HEK293T (cell line): ENCODE measurements at places on chromosomes 7 and 10.

- DNase-seq, result no peak
Measured at GRCh38 chr10:24519950-24520349, 203.7 kb downstream of the ARHGAP21 start.

GRCh38 chr7:67625257-67625737 is 628.7 kb downstream of the TYW1 start:
- peak; percentile 80 for DNase-seq

- no peak for DNase-seq
Measured at GRCh38 chr10:45447416-45447815, 73.4 kb downstream of the ALOX5 start.

DNA sequence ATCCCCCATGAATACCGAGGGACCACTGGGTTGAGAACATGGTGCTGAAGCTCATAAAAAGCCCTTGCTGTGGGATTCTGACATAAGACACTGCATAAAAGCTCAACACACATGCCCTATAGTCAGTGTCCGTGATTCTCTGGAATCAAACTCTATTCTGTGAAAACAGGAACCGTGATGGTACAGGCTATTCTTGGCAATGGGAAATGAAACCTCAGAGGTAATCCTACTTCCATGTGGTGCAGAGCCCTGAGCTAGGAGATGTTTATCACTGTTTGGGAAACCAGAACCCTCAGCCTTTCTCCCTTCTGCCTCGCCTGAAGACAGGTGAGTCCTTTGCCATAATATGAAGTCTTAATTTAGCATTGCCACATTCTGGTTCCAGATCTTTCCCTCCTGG is 80.8 kb upstream of the PRSS1 start:
- DNase-seq, result no peak

GRCh38 chr7:133807624-133808492 is 319.3 kb upstream of the LRGUK start:
- no peak for DNase-seq

- DNase-seq, result peak; percentile 20
Measured at GRCh38 chr10:13758312-13758711, 171.5 kb downstream of the PRPF18 start.

GRCh38 chr7:114530057-114530611 is 115.5 kb downstream of the FOXP2 start:
- peak; percentile 35 for DNase-seq

GRCh38 chr10:68598978-68599770 is 39.0 kb downstream of the TET1 start:
- DNase-seq, result peak; percentile 8

GRCh38 chr10:86170255-86171108 is 196.1 kb downstream of the GRID1 start:
- DNase-seq, result no peak

- DNase-seq, result no peak
Measured at GRCh38 chr10:43204042-43204942, 62.6 kb downstream of the RASGEF1A start.

- DNase-seq, result no peak
Measured at GRCh38 chr7:158606129-158606528, 18.5 kb upstream of the PTPRN2 start.

GRCh38 chr7:151243408-151244195 is 4.9 kb downstream of the SMARCD3 start:
- no peak for DNase-seq

DNA sequence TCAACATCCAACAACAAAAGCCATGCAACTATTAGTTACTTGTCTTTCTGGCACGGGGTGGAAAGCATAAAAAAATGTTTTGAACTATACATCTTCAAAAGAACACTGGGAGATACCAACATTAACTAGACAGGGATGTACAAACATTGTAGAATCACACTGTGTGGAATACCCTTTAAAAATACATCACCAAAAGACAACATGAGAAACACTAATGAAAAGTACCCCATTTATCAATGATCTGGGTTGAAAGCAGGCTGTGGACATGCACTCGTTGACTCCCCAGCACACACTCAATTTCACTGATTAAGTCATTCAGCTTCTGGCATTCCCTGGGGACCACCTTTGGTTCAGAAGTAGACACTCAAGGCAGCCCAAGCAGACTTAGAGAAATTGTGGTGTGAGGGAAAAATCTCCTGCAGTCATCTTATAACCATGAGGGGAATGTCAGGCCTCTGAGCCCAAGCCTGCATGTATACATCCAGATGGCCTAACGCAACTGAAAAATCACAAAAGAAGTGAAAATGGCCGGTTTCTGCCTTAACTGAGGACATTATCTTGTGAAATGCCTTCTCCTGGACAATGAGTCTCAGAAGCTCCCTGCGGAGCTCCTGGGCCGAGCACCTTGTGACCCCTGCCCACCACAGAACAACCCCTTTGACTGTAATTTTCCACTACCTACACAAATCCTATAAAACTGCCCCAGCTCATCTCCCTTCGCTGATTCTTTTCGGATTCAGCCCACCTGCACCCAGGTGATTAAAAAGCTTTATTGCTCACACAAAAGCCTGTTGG is 53.0 kb downstream of the CACUL1 start:
- no peak for DNase-seq

- peak; percentile 71 for DNase-seq
Measured at GRCh38 chr7:144391823-144392255, 11.7 kb downstream of the NOBOX start.

DNA sequence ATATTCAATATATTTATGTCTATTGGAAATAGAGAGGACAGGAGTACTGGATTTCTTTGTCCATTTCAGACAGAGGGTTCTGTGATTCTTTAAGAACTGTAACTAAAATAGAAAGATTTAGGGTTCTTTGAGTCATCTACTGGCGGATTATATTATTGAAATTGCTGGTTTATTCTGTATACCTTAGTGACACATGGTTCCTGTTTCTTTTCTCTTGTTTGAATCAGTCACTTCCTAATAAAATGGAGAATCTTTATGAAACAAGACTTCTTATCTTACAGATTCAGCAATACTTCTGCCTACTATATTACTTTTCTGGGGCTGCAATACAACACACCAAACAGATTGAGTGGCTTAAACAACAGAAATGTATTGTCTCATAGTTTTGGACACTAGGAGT is 20.8 kb upstream of the ZNF800 start:
- DNase-seq, result no peak

DNA sequence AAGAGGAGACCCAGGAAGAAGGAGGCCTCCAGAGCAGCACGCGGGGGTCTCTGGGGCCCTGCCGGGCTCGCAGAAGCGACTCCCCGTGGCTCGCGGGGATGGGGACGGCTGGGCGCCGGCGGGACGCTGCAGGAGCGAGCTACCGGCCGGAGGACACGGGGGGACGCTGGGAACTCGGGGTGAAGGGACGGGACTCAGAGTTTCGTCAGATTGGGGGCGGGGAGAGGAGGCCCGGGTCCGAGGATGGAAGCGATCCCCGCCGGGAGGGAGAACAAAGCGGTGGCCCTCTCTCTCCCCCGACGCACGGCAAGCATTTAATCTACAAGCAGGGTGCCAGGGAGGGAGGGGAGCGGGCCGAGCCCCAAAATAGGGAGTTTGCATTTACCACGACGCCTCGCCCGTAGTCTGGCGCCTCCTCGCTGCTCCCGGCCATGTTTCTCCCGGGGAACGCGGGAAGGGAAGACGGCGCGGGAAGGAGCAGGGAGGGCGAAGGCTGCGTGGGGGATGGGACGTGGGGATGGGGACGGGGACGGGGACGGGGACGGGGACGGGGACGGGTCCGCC is at the start of gene PRTFDC1:
Gene PRTFDC1, minus strand, starts transcription at position 464 of the 564 bp plus-strand sequence. Its CDS starts 31 bp downstream, at position 433.
- peak; percentile 38 for DNase-seq

GRCh38 chr7:31373337-31374289 is 33.1 kb upstream of the NEUROD6 start:
- DNase-seq, result peak; percentile 71

- DNase-seq, result no peak
Measured at GRCh38 chr10:114283091-114283490, 44.0 kb downstream of the VWA2 start.

DNA sequence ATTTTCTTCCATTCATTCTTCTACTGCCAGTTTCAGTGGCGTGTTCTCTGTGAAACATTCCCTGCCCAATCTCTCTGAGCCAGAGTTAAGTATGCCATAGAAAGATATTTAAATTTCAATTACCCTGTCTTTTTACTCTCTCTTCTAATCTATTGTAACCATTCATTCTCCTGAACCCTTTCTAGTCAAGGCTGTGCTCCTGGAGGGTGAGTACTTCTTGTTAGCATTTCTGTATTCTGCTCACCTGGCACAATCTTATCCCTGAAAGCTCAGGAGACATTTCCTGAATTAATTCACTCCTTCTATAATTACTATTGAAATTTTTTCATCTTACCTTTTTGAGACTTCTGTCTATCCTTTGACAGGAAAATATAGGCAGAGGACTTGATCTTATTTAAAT is 271.7 kb downstream of the HGF start:
- DNase-seq, result no peak

DNA sequence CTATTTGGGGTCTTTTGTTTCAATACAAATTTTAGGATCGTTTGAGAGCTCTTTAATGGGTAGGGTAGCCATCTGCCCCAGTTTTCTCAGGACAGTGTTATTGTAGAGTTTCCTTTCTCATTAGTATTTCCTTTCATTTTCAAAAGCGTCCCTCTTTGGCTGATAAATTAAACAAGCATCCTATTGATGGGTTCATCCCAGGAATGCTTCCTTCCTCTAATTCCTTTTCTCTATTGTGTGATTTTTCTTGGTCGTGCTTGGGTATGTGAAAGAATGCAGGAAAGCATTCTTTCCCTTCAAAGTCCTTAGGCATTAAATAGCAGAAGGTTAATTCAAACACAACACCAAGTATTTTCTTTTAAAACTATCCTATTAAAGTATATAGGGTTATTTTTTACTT is 14.0 kb downstream of the SLC13A1 start:
- no peak for DNase-seq

GRCh38 chr7:102271158-102271798 is 15.4 kb upstream of the SH2B2 start:
- DNase-seq, result no peak

DNA sequence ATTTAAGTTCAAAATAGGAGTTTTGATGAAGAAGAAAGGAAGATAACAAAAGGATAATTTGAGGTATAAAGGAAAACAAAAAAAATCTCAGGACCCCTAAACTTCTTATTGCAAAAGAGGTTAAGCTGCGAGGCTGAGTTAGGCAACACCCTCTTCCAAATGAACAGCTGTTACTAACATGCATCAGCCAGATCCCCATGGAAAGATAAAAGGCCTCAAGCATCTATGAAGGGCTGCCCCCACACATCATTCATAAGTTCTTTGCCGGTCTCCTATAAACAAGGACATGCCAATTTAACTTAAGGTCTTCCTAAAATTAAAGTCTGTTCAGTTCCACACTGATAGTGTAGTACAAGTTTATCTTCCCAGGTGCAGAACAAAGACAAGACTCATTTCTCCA is 75.8 kb upstream of the IMMP2L start:
- no peak for DNase-seq

DNA sequence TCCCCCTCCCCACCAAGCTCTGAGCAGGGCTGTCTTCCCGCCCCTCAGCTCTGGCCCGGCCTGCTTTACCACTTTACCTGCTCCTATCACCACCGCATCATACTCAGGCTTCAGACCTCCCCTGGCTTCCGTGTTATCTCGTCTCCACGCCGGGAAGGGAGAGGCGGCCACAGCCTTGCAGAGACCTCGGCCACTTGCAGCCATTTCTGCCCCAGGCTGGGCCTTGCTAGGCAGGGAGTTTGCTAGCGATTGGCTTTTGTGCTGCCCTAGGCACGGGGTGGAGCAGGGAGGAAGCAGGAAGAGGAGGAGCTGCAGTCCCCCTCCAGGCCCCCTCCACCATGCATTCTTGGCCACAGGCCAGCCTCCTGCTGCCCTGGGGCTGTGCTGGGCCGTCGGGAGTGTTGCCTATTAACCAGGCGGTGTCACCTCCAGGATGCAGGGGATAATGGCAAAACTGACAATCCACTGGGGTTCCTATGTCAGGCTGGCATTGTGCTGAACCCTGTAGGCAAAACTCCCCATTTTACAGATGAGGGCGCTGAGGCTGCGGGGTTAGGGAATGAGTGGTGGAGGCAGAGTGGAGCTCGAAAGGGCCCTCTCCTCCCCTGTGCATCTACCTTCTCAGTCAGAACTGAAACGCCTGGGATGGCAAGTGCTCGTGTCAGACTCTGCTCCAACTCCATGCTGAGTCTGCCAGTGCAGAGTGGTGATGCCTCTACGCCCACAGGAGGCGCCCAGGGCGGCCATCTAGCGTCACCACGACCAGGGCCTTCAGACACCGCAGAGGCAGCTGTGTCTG is at the start of gene PYROXD2:
Gene PYROXD2, minus strand, starts transcription at position 251 of the 799 bp plus-strand sequence. Its CDS starts 47 bp downstream, at position 204.
- peak; percentile 85 for DNase-seq

DNA sequence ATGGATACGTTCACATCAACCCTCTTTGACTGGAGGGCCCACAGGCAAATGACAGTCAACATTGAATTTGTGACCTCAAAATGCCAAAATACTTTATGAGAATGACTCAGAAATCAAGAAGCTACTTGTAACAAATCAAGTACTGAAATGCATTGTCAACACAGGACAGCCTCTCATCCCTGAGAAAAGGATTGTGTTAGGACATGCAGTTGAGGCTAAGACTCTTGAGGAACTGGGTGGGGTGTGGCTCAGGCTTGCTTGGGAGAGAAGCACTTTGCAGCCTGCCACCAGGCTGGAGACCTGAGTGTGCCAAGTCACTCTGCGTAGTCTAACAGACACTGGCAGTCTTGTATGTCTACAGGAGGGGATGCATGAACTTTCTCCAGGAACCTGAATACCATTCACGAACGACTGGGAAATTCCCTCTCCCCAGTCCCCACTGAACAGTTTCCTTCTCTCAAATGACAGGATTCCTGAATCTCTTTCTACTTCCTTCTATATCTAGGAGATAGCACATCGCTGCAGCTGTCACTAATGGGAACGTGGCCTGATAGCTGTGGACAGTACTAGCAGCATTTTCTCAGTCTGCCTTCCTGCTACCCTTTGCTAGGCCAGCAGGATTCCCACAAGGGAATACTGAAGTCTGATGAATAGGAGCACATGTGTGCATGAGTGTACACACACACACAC is 3.3 kb upstream of the SMO start:
- DNase-seq, result no peak

- peak; percentile 22 for DNase-seq
Measured at GRCh38 chr7:31114593-31115343, 62.7 kb downstream of the ADCYAP1R1 start.

DNA sequence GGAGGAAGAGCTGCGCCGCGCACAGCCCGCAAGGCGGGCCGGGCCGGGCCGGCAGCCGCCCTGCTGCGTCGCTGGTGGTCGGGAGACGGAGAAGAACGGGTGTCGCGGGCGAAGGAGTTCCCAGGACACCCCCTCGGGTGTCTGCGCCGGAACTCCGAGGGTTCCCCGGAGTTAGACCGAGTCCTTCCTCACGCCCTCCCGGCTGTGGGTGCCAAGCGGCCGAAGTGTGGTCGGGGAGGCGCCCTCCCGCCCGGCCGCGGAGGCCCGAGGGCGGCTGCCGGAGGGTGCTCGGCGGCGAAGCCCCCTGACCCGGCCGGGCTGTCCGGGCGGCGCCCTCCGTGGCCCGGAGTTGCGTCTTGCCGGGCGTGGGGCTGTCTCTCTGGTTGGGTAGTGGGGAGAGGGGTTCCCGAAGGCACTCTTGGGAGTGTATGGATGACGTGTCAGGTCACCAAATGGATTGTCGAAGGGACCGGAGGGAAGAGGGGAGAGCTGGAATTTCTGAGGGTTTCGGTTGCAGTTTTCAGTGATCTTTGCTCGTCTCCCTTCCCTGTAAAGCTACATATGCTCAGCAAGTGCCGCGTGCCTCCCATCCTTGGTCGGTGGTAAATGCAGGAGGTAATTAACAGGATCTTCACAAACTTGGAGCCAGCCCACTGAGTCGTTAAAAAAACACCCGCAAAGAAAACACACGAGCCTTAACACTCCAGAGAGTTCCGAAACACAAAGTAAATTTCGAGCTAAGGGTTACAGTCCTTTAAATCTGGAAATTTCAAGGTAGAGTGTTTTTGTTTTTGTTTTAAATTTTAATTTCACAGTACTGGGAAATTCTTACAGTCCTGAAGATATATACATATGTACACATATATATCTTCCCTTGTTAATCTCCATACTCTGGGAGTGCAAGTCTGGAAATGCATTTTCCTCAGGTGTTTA is 871 bp downstream of the ST7 start:
- peak; percentile 52 for DNase-seq
